ENCODE measurements at places on chromosomes 2 and 18.

GRCh38 chr18:38035193-38035592 lies 469.6 kb upstream of the CELF4 start:
- DNase-seq, result no peak

- DNase-seq, result no peak
Measured at GRCh38 chr18:3223356-3223755, 3.6 kb upstream of the MYOM1 start.

DNA sequence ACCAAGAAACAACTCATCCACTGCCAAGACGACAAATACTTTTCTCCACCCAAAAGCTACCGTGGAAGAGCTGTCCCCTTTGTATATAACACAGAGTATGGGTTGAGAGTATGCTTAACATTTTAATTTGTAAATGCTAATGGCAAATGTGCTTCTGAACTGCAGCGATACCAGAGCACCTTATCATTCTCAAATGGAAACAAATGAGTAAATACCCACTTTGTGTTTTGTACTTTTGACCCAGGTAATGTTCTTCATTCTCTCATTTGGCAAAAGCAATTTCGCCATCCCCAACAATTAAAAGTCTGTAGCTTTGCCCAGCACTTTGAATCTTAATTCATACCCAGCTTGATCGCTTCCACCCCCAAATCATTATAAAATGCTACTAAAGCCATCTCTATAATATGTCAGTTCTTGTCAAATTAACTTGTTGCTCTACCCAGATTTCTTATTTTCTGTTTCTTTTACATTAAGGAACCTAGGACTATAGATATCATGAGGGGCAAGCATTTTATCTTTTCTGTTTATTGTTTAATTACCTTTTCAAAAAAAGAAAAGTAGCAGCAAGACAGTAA lies 6.2 kb upstream of the POU3F3 start:
- no peak for DNase-seq

- peak; percentile 51 for DNase-seq
Measured at GRCh38 chr2:72788756-72789155, 37.1 kb downstream of the EXOC6B start.

- no peak for DNase-seq
Measured at GRCh38 chr2:31333046-31333445, 81.5 kb downstream of the XDH start.

GRCh38 chr2:170462433-170463205 lies 252.5 kb upstream of the SP5 start:
- DNase-seq, result no peak

- DNase-seq, result peak; percentile 7
Measured at GRCh38 chr2:170930991-170931266, 1.9 kb downstream of the GORASP2 start.

DNA sequence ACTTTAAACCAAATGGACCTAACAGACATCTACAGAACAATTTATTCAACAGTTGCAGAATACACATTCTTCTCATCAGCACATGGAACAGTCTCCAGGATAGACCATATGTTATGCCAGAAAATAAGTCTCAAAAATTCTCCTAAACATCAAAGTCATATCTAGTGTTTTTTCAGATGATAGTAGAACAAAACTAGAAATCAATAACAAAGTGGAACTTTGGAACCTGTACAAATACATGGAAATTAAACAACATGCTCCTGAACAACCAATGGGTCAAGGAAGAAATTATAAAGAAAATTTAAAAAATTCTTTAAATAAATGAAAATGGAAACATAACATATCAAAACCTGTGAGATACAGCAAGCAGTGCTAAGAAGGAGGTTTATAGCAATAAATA lies 194.1 kb upstream of the SIX2 start:
- DNase-seq, result no peak

DNA sequence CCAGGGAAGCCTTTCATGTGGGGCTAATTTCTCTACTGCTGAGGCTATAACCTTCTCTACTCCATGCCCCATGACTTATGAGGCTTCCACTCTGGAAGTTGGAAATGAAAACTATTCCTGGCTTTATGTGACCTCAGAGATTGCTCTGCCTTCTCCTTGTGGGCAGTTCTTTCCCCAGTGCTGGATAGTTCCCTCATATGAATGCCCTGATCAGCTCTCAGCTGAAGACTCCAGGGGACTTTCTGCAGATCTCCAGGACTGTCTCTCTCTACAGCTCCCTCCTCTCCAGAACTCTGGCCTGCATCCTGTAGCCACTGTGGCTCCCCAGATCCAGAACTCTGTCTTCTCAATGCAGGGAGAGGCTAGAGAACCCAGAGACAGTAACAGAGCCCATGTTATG lies 235.1 kb downstream of the SEPTIN10 start:
- DNase-seq, result no peak

GRCh38 chr2:98446850-98447249 lies 2.2 kb downstream of the INPP4A start:
- no peak for DNase-seq

DNA sequence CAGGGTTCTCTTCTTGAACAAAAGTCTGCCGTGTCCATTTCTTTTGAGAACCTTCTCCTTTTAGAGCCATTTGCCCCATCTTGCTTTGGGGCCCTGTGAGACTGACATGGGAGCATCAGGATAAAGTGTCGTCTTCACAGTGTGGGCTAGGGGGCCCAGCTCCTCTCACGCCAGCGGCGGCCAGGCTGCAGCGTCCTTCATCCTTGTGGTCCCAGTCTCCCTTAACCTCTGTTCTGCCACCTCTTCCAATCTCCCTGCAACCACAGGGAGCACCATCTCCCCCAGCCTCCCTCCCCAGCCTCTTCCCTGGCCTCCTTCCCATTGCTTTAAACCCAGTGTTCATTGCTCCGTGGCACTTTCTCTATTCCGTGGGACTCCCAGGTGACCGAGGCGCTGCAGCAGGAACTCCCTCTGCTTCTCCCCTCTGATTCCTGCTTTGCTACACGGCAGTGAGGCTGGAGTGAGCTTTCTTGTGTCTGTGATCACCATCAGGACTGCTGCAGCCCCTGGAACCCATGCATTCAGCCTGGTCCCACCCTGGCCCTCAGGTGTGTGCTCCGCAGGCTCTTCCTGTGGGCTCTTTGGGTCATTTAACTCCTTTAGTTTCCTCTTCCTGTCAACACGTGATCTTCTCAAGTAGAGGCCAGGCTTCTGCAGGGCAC lies 234.1 kb downstream of the MYT1L start:
- DNase-seq, result no peak

DNA sequence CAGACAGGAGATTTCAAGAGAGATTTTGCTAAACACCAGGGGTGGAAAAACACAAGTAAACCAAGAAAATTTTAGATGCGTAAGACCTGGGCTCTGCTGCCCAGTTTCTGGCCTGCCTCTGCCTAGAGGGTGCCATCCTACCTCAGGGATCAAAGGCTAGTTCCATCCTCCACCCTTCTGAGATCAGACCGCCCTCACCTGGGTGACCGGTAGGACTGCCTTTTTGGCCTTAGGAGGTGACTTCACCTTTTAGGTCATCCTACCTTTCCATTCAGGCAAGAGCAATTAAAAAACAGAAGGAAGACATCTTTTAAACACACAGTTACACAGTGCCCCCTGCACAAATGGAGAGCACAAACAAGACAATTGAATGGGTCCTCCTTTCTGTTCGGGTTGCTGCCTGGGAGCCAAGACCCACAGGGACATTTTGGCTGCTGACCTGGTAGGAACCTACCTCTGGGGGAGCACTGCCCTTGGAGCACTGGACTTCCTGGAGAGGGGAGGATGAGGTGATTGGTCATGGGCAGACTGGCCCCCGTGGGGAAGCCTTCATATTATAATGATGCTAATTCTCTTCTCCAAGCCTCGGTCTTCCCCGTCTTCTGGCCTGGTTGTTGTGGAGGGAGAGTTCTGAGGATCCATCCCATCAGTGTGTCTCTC lies 3.1 kb downstream of the PSD4 start:
- no peak for DNase-seq

GRCh38 chr2:62010632-62011256 lies 105.3 kb downstream of the COMMD1 start:
- DNase-seq, result no peak

- no peak for DNase-seq
Measured at GRCh38 chr2:43934567-43934966, 61.2 kb downstream of the LRPPRC start.

- DNase-seq, result peak; percentile 23
Measured at GRCh38 chr2:182980115-182980514, 58.1 kb downstream of the NCKAP1 start.

- DNase-seq, result no peak
Measured at GRCh38 chr2:225073198-225073597, 30.9 kb upstream of the DOCK10 start.

DNA sequence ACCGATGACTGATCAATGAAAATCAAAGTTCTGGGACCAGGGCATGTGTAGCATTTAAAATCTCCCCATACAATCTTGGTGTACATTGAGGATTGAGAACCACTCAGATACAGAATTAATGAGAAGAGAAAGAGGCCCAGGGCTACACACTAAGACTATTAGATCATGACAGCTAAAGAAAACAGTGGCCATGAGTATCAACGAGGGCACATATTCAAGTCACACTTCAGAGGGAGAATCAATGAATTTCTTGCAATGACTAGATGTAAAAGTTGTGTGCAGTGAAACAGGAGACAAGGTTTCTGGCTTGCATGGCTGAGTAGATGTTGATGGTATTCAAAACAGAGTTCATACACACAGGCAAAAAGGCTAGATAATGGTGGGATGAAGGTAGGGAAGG lies 29.1 kb downstream of the METTL8 start:
- no peak for DNase-seq

GRCh38 chr2:58871469-58872142 lies 630.5 kb upstream of the FANCL start:
- DNase-seq, result no peak

- no peak for DNase-seq
Measured at GRCh38 chr2:67186871-67187270, 210.3 kb upstream of the ETAA1 start.

DNA sequence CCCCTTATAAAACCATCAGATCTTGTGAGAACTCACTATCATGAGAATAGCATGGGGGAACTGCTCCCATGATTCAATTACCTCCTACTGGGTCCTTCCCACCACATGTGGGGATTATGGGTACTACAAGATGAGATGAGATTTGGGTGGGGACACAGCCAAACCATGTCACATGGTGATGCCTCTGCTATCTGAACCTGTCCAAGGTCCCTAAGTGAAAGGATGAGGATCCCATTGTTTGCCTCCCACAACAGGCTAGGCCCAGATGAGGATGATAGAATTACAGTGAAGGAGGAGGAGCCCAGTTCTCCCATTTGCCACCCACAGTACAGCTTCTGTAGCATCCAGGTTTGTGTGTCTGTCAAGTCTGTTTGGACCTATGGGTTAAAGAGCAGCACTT lies 65.4 kb downstream of the PRKCE start:
- no peak for DNase-seq

DNA sequence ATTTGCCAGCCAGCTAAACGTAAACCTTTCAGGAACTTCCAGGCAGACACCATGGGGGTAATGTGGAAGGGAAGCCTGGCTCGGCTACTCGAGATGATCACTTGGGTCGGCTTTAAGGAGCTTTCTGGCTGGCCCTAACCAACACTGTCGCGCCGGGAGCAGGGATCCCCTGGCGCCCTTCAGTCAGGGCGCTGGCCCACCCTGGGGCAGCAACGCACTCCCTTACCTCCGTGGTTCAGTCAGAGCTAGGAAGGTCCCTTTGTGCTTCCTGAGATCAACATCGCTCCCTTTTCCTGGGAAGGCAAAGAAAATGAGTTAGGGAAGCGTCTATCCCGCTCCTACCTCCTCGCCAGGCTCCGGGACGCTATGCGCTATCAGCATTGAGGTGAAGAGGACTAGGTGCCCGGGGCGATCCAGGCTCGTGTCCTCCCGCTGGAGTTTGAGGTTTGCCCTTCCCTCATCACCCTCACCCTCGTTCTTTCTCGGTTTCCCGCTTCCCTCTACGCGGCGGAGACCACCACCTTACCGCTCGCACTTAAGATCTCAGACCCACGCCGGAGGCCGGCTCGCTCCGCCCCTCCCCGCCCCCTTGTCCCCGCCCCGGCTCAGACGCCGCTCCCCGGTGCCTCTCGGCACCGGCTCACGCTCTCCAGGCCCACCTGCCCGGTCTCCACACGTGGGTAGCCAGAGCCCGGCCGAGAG lies 449 bp upstream of the ATRAID start:
- no peak for DNase-seq

DNA sequence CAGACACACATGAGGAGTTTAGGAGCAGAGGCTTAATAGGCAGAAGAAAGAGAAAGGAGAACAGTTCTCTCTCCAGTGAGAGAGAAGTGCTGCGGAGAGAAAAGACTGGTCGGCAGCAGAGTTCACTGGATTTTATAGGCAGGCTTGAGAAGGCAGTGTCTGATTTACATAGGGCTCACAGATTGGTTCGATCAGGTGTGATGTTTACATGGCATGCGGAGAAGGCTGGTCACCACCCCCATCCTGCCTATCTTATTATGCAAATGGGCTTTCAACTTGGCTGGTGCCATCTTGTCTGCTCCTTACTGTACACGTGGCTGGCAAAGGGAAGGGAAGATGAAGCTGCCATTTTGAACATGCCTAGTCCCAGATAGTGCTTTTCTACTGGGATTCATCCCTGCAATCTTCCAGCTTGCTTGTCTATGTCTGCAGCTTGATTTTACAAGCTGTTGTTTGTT lies 113.4 kb downstream of the AP1S3 start:
- DNase-seq, result no peak

- DNase-seq, result no peak
Measured at GRCh38 chr2:8481463-8482009, 200.3 kb upstream of the ID2 start.

Data from fibroblast of skin of right quadriceps (primary cell).